Activated gamma-delta T cell treated with Interleukin-2 at 50 U/mL for 16 hours (primary cell): ENCODE measurements at places on chromosomes 3 and 15.
A peak's percentile ranks its signal among the peaks of the same experiment; 100 is the strongest.

- no peak for DNase-seq
These were observed 3.3 kb upstream of the USP4 start for GRCh38 chr3:49343163-49343562.

DNA sequence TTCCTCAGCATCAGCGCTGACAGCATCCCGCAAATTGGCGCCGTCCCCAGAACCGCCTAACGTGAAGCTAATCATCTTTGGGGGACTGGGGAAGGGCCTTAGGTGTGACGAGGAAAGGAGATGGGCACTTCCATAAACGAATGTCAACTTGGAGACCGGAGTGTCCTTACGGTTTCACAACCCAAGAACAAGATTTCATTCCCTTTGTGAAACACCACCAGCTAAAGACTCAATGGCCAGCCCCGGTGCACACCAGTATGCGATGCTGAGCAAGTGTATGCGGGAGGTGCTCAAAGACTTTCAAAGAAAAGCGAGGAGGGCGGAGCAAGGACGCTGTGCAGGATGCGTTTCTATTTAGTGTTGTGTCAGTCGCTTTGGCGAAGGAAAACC is 759 bp upstream of the TTBK2 start:
- peak; percentile 35 for DNase-seq

GRCh38 chr3:196149831-196150301 is 61.3 kb downstream of the ZDHHC19 start:
- DNase-seq = no peak

DNA sequence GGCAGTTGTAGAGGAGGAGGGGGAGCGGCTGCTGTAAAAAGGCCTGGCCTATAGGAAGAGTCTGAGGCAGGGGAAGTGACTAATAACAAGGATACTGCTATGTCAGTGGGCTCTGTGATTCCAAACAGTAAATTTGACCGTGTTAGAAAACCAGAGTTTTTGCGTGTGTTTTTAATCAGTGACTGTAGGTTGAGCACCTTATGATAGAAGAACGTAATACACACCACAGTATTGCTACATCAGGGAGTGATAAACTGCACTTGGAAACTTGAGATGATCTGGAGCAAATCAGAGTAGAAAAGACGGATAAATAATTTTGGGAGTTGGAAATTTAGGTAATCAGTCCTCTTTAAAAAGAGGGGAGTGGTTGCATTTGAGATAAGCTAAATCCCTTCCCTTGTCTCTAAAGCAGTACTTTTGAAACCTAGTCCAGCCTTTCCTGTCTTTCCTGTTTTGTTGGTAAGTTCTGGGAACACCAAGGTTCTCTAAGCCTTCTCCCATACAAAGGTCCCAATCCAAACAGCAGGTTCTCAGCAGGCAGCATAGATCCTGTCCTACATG is 130.5 kb upstream of the NR2E3 start:
- no peak for DNase-seq

- no peak for DNase-seq
These were observed 10.5 kb downstream of the SLC24A5 start for GRCh38 chr15:48131324-48131723.

- DNase-seq = no peak
These were observed 402.1 kb upstream of the MCTP2 start for GRCh38 chr15:93829115-93829870.

DNA sequence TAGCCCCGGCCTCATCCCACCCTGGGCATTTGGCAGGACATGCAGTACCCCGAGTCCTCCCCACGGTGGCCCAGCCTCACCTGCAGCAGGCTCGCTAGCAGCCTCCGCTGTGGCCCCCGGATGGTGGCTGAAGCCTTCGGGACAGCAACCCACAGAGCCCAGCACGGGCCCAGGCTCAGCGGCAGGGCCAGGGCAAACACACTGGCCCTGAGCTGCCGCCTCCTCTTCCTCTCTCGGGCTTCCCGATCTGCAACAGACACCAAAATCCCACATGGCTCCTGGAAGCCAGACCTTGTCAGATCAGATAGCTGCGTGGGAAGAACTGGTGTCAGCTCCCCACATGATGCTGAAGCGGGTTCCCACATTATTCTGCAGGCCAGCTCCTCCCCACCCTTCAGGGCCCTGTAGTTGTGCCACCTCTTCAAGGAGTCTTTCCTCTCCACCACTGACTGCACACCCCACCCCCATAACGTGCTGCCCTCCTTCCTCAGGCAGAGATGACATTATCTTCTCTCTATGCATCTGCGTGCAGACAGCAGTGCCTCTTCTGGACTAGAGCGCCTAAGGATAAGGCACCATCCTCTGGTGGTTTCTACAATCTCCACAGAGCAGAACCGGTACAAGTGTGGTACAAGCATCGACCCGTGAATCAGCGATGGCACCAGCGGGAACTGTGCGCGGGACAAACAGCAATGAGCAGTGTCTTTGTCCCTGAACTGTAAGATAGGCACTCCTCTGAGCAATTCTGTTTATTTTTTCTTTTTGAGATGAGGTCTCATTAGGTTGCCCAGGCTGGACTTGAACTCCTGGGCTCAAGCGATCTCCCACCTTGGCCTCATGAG is 9.5 kb downstream of the TMEM44 start:
- DNase-seq = no peak
